ENCODE measurements at places on chromosomes 3 and 15.

DNA sequence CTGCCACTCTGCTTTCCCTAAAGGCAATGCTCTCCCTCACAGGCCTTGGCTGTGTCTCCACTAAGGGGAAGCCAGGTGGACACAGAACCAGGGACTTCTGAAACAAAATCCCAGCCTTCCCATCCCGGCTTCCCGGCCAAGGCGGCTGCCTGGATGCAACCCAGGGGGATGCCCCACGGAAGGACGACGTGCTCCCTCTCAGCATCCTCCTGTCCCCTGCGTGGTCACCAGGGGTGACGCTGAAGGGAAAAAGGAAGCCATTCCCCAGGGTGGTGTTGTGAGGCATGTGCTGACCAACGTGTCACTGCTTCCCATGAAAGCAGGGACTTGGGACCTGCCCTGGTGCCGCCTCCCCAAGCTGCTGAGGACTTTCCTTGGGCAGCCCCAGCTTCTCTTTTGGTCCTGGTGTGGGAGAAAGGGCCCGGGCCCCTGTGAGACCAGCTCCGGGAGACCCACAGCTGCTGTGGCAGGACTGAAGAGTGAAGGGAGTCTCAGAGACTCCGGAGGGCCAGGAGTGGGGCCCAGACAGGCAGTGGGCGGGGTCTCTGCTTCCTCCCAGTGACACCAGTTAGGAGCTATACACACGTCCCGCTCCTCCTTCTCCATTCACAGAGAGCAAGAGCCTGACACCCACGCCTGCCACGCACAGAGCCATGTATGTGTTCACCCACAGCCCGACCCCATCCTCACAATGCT lies 139.2 kb downstream of the NUP210 start:
- no peak for DNase-seq

- DNase-seq: peak; percentile 1
Observed at GRCh38 chr15:94704421-94704820, 473.1 kb downstream of the MCTP2 start.

- DNase-seq: no peak
Observed at GRCh38 chr3:186544281-186544680, at the start of gene CRYGS. Gene CRYGS, minus strand, starts transcription at chr3:186544380. Its CDS starts 54 bp downstream, at chr3:186544326.

GRCh38 chr3:170360916-170361315 lies 3.4 kb downstream of the SKIL start:
- no peak for DNase-seq

DNA sequence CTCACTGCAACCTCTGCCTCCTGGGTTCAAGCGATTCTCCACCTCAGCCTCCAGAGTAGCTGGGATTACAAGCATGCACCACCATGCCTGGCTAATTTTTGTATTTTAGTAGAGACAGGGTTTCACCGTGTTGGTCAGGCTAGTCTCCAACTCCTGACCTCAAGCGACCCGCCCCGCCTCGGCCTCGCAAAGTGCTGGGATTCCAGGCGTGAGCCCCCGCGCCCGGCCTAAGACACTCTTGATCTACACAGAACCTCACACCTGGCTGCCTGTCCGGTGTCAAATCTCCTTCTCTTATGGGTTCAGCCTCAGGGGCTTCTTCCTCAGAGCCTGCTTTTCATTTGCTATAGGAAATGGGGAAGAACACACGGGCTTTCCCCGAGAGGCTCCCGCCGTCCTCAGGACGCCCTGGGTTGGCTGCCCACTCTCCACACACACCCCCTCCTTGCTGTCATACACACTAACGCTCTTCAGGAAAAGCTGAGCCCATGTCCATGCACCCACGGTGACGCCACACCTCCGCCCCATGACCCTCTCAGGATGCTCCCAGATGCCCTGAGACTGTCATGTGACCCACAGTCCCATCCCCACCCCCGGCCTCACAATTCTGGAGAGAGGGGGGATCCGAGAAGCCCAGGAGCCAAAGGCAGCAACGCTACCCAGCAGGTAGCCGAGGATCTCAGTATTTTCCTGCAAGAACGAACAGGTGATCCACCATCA lies 10.4 kb downstream of the TMEM44 start:
- DNase-seq: no peak

- no peak for DNase-seq
Observed at GRCh38 chr3:50401978-50402595, 42.8 kb upstream of the TMEM115 start.

GRCh38 chr3:71753701-71754609 lies at the start of gene GPR27:
Gene GPR27, plus strand, starts transcription at chr3:71753855. Its CDS starts 195 bp downstream, at chr3:71754050.
- no peak for DNase-seq

DNA sequence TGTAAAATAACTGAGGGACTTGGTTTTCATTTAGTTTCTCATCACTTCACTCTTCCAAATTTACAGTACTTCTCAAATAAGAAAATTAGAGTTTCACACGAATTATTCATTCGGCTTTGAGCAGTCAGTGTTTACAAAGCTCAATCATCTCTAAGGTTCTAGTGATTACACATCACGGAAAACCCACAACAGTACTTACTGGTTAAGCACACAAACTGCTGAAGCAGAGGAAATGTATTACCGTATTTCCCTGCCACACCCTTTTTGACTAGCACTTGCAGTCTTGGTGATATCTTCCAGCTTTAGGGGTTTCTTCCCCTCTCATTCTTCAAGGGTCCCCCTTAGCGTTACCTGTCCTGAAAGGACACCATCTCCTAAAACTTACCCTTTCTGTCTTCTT lies 164.8 kb upstream of the CDIN1 start:
- DNase-seq: no peak

DNA sequence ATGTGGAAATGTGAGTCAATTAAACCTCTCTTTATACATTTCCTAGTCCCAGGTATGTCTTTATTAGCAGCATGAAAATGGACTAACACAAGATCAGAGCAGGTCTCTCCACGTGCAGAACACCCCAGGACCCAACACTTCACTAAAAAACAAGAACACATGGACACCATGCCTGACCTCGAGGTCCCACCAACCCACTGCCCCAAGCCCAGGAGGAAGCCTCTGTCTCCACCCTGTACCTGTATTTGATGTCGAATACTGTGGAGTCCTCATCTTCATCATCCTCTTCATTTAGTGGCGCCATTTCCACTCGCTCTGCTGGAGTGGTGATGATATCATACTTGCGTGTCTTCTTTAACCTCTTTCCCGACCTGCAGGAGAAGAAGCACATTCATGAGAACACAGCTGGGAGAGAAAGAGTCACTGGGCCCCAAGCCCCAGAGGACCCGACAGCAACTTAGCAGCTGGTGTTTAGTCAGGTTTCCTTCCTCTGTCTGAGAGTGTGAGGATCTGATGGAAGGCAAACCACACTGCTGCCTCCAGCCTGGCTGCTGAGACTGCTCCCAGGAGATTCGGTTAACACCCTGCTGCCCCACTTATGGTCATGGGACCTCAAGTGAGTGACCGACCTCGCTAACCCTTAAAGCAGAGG lies 25.5 kb downstream of the FAM174B start:
- no peak for DNase-seq

- DNase-seq: no peak
Observed at GRCh38 chr3:29695643-29696198, 414.9 kb downstream of the RBMS3 start.

GRCh38 chr15:52181938-52182780 lies 9.0 kb downstream of the GNB5 start:
- DNase-seq: no peak

GRCh38 chr3:190012314-190012782 lies 108.3 kb downstream of the P3H2 start:
- DNase-seq: no peak

DNA sequence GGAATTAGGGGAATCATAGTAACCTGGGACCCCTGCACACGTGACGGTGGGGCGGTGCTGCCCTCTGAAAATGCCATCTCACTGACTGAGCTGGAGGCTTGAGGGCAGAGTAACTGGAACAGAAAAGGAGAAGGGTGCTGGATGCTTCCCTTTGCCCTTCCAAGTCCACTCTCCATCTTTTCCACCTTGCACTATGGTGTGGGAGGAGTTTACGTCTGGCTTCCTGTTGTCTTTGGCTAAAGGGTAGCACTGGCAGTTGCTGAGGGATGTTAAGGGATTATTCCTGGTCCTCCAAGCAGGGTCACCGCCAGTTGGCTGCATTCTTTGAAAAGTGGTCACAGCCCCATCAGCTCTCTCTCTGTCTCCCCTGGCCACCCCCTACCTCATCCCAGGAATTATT lies 129.4 kb upstream of the SNTN start:
- no peak for DNase-seq

DNA sequence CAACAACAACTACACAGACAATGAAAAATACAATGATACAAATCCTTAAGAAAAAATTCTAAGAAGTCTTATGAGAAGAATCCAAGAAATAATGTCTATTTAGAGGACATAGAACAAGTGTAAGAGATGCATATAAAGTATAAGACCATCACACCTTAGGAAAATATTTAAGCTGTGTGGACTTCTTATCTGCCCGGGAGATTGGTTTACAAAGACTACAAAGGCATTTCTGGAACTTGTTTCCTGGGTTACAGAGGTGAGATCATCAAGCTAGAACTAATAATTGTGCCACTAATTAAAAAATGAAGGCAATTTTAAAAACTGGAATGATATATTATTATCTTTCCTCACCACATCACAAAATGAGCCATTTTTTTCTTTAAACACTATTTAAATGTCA lies 507.1 kb downstream of the GRM7 start:
- DNase-seq: no peak

GRCh38 chr15:52427804-52428203 lies 100.9 kb downstream of the MYO5A start:
- no peak for DNase-seq

GRCh38 chr3:144229330-144229729 lies 257.7 kb downstream of the DIPK2A start:
- DNase-seq: no peak

GRCh38 chr3:197820550-197821335 lies 29.7 kb downstream of the LRCH3 start:
- no peak for DNase-seq

DNA sequence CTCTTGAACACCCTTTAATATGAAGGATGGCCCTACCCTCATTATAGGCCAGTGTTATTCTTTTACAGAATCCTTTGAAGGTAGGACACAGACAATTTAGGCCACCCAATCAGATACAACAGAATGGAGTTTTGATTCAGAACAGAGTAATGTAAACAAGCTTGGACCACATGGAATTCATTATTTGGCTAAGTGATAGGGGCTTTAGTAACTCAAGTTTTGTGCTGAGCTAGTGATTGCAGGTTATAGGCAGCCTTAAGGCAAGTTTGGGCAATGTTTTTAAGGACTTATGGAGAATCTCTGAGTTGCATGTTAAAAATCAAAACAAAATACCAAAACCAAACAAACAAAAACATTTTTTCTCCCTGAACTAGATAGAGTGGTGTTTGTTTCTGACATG lies 312.1 kb upstream of the ROBO1 start:
- DNase-seq: no peak

DNA sequence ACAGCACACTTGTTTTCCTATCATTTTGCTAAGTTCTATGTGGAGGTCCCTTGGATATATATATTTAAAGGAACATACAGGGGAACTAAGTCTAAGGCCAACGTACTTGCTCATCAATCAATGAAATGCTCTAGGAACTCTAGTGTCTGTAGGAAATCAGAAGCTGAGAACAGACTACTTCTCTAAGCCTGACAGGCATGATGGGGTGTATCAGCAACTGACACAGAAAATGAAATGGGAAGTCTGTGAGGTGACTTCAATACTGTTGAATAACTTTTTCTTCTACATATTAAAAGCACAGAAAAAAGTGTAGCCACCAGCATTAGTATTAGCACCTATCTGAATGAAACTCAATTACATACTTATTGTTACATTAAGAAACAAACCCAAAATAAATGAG lies 56.9 kb upstream of the CSPG5 start:
- no peak for DNase-seq

DNA sequence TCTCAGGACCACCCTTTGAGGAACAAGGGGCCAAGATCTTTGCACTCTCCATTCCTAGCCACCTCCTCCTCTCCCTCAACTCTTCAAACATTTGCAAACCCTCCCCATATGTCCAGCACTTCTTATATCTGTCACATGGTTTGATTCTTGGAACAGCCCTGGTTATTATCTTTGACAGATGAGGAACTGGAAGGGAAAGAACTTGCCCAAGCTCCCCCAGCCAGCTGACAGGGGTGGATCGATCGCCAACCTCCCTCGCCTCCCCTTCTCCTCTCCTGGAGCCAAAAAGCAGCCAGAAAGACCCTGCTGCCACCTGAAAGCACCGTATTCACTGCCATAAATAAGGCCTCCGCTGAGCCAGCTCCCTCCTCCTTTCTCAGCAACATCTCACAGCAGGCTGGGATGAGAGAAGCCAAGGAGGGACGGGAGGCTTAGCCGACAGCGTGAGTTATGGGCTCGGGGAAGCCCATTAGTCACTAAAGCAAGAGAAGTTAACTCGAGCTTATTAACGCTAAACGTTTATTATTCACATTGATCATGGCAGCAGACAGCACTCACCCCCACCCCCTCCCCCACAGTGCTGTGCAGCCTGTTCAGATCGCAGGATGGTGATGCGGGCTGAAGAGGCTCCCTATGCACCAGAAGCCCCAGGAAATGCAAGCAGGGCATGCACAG lies 22.2 kb upstream of the FGD5 start:
- DNase-seq: no peak

- DNase-seq: no peak
Observed at GRCh38 chr3:100868894-100869293, 124.3 kb downstream of the ABI3BP start.

GRCh38 chr3:4754180-4755086 lies 224.8 kb upstream of the BHLHE40 start:
- DNase-seq: no peak

GRCh38 chr3:85476891-85477495 lies 518.2 kb downstream of the CADM2 start:
- no peak for DNase-seq

DNA sequence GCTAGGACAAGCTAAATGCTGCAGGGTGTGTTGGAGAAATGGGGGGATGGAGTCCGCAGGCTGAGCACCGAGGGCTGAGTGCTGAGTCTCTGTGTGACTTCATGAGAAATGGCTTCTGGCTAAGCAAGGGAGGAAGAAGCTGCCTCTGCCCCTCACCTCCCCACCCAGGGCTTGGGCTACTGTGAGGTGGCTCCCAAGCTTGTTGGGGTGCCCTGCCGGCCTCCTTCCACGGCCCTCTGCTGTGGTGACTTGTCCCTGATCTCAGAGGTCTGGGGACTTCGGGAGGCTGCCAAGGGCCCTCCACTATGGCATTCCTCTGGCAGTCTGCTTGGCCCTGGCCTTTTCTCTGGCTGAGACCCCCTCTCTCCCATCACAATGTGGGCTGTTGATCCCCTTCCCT lies 30.1 kb upstream of the RAD18 start:
- DNase-seq: no peak

DNA sequence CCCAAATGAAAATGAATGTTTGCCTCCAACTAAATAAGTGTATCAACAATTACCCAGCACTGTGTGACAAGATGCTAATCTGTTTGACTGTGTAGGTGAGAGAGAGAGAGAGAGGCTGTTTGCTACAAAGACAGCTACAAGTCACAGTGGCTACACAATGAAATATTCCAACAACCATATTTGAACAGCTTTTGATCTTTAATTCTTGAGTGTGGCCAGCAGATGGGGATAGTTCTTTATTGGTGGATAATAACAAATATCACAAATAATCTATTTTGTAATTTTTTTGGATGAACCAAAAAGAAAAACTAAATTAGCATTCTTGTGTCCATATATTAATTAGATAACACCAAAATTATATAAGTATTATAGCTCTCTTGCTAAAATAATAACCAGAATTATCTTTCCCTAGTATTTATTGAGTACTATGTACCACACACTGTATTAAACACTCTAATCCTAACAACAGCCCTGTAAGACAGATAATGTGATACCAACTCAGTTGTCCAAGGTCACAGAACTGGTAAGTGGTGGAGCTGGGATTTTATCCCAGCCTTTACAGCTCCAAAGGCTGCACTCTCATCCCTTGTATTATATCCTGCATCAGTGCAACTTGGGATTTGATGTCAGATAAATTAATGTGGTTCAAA lies 61.9 kb upstream of the C3orf80 start:
- DNase-seq: peak; percentile 1

Measured in NCI-H2029 treated with DMSO at 0.1 percent for 48 hours (cell line).